ENCODE measurements at places on chromosomes 2 and 18.

DNA sequence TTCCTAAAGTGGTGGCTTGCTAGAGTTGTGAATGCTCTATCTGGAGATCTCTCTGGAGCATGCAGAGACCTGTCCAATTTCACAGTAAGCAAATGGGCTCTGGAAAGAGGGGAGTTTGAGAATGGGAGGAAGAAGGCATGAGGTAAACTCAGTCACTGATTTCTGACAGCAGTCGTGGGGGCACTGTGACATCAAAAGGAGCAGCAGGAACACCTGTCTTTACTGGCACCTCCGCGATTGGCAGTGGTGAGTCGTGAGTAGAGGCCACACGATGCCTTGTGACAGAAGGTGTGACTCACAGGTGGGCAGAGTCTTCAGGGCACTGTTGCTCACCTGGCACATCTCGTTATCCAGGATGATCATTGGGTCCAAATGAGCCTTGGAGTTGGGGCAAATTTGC lies 38.8 kb upstream of the CAVIN2 start:
- no peak for DNase-seq

DNA sequence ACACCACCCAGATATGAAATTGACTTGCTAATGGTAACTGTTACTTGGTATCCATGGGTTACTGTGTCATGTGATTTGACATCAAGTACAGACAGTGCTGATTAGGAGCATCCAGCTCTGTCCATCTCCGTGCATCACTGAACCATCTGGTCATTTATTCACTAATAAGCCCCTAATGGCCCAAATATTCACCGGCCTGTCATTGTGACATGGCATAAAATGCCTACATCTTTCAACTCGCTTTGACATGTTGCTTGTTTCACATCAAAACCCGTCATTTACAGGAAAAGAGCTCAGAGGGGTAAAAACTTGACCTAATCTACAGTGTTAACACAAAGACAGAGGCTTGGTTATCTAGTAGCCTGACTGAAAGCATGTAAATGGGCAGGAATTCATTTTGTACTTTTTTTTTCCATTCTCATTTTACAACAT lies 308.9 kb upstream of the ATP5MC3 start:
- DNase-seq = no peak

- no peak for DNase-seq
These were observed 34.8 kb downstream of the RRM2 start for GRCh38 chr2:10157293-10157692.

- no peak for DNase-seq
These were observed 105.4 kb upstream of the MMADHC start for GRCh38 chr2:149692961-149693396.

DNA sequence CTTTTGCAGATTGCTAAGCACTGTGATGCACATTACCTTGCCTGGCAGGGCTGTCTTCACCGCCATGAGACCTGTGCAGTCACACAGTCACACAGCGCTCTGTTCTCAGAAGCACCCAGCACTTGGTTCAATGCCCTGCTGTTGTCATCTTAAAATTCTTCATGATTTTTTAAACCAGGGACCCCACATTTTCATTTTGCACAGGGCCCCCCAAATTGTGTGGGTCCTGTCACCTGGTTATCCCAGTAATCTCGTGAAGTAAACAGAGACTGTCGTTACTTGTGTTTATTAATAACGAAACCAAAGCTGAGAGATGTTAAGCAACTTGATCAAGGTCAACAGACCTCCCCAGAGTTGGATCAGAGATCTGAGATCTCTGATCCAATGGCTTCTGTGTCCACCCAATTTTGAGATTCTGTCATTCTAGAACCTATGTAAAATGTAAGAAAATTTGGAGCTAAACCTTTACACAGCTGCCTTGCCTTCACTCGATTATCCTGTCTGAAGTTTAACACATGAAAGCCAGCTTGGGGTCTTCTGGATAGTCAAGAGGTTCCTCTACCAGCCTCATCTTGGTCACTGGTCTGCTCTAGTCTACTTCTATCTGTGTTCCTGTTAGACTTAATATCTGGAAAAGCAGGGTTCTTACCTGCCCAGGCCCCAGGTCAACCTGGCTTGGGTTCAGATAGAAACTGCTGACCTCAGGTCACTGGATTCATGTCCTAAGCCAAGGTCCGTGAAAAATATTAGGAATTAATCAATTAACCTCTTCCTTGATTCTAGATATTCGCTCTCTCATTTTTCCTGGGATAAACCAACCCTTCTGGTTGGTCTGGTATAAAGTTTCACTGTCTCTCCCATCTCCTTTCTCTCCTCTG lies 13.7 kb upstream of the TTC39C start:
- peak; percentile 54 for DNase-seq

DNA sequence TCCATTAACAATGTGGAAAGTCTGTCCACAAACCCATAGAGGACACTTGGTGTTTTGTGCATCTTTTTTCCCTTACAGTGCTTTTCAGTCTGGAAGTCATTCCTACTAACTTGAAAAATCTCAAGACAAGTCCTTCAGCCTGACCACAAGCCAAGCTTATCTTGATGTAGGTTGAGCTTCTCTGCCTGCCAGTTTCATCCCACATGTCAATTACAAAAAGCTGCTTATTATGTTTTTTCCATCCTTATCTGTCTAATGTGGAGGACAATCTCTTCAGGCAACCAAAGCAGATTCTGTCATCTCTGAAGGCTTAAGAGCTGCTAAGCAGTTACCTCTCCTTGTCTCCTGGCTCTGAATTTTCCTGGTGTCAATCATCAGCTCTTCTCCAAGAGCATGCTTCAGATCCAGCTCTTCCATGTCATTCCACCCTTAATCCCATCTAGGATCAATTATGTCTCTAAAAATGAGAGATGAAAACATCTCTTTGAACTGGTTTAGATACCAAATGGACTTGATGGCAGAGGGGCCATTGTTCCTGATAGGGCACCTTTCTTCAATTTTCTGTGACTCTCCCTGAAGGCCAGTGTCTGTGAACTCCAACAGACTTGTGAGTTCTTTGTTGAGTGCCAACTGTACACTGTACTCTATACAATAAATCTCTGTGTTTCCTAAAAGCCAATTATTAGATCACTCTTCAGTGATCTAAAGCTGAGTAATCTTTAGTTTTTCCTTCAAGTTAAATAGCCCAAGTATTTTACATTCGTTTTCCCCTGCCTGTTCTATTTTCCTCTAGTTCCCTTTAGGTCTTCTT lies 208.6 kb downstream of the RBM43 start:
- DNase-seq = no peak

- DNase-seq = no peak
These were observed 85.5 kb downstream of the SMAD2 start for GRCh38 chr18:47844828-47845498.

DNA sequence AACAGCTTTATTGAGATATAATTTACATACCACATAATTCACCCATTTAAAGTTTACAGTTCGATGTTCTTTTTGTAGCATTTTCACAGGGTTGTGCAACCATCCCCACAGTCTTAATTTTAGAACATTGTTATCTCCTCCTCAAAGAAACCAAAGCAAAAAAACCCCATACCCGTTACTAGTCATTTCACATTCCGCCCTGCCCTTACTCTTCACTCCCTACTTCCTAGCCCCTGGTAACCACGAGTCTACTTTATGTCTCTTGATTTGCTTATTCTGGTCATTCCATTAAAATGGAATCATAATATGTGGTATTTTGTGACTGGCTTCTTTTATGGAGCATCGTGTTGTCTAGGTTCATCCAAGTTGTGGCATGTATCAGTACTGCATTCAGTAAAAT lies 137.7 kb downstream of the TANC1 start:
- no peak for DNase-seq

GRCh38 chr18:21307578-21307977 lies 65.5 kb downstream of the GREB1L start:
- no peak for DNase-seq

GRCh38 chr2:55111570-55112228 lies 61.4 kb upstream of the RTN4 start:
- no peak for DNase-seq

DNA sequence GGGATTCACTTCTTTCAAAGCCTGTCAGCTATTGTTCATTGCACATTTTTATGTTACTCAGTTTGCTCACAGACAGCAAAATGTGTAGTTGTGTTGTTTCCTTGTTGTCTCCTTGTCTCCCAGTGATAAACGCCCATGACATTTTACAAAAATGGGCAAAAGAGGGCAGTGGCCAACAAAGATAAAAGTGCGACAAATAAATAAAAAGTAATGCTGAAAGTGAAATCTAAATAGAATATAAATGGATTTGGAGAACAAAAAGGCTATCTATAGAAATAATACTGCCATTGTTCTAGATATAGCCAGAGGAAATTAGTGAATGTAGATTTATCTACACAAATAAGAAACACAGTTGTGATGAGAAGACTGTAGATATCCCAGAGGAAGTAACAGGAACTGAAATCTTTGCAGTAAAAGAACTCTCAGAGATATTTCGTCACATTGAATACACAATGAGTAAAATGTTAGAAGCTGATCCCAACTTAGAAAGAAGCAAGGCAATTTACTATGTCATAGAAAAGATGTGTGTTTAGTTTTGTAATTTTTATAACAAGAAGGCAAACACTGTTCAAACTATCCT lies 1186.2 kb upstream of the FAM98A start:
- DNase-seq = no peak

GRCh38 chr2:61327173-61327572 lies 143.7 kb downstream of the USP34 start:
- no peak for DNase-seq

DNA sequence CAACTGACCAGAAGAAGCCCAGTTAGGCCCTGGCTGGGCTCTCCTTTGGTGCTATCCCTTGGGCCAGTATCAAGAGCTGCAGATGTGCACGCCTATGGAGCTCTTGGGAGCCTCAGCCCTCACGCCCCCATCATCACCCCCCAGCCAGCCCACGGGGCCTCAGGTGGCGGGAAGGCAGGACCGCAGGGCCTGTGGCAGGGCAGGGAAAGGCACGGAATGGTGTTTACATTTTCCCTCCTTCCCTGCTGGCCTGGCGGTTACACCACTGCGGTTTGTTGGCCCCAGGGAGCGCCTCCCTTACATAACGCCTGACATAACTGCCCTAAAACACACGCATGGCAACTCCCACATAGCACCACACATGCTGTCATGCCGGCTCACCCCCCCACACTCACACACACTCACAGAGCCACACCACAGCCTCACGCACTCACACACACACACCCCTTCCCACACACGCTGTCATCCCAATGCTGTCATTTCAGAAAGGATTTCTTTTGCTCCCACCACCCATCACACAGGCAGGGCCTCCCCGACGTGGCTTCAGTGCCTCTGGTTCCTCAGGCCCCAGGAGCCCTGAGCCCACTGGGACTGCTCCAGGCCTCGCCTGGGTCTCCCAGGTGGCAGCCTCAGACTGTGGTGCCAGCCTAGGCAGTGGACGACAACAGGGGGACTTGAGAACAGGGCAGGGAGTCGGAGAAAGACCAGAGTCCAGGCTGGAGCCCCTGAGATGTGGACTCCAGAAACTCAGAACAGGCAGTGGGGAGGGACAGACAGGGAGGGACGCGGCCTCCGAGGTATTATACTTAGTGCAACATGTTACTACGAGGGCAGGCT lies 15.7 kb downstream of the ZFP36L2 start:
- DNase-seq = no peak

GRCh38 chr2:46973673-46974072 lies 58.1 kb upstream of the MCFD2 start:
- no peak for DNase-seq

GRCh38 chr2:182636699-182637098 lies 79.4 kb upstream of the DNAJC10 start:
- no peak for DNase-seq

- DNase-seq = no peak
These were observed 99.0 kb upstream of the ACVR1C start for GRCh38 chr2:157727693-157728092.

- DNase-seq = no peak
These were observed 279.0 kb upstream of the FIGN start for GRCh38 chr2:164014791-164015190.

DNA sequence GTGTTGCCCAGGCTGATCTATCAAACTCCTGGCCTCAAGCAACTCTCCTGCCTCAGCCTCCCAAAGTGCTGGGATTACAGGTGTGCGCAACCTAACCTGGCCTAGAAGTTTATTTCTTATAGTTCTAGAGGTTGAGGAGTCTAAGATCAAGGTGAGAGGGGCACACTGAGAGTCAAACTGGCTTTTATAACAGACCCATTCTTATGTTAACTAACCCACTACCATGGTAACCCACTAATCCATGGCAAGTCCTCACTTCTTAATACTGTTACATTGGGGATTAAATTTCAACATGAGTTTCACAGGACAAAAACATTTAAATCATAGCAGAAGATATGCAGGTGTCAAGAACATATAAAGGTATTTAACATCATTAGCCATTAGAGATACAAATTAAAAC lies 50.6 kb downstream of the MDH1 start:
- no peak for DNase-seq

GRCh38 chr18:60279391-60279790 lies 93.2 kb downstream of the MC4R start:
- no peak for DNase-seq

- DNase-seq = no peak
These were observed 380.4 kb downstream of the TNS1 start for GRCh38 chr2:217622205-217623060.

GRCh38 chr2:200658278-200658864 lies 72.6 kb downstream of the AOX1 start:
- peak; percentile 5 for DNase-seq

- DNase-seq = no peak
These were observed 22.7 kb downstream of the C1D start for GRCh38 chr2:68040078-68040477.

- DNase-seq = no peak
These were observed 19.1 kb upstream of the VIT start for GRCh38 chr2:36677386-36677785.

DNA sequence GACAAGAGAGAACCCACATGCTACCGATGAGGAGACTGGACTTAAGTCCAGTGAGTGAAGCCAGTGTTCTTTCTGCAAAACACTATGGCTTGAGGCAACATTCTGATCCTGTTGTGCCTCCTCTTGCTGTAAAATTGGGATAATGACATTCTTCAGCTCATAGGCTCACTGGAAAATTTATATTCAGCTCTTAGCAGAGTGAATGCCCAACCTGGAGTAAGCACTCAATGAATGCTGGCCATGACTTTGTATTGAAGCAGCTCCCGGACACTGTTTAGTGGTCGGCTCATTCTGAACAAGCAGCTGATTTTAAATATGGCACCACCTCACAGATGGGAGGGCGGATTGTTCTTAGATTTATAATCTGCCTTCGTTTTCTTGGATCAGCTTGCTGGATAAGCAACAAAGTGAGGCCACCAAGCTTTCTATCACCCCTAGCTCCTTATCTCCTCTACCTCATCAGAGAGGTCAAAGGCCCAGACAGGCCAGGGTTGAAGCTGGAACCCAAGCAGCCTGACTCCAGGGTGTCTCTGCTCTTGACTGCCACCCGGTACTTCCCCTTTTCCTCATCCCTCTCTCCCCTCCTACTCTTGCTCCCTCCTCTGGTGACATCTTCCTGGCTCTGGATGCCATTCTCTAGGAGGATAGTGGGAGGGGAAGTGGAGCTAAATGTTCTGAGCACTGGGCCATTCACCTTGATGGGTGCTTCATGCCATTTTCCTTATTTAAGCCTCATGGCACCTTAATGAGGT lies 11.5 kb downstream of the SLC9A4 start:
- no peak for DNase-seq

Data from GM12865 (cell line).